ENCODE measurements at places on chromosomes 1 and 21.

GRCh38 chr1:223223091-223223995, 80.3 kb upstream of the TLR5 start:
- DNase-seq, result no peak

DNA sequence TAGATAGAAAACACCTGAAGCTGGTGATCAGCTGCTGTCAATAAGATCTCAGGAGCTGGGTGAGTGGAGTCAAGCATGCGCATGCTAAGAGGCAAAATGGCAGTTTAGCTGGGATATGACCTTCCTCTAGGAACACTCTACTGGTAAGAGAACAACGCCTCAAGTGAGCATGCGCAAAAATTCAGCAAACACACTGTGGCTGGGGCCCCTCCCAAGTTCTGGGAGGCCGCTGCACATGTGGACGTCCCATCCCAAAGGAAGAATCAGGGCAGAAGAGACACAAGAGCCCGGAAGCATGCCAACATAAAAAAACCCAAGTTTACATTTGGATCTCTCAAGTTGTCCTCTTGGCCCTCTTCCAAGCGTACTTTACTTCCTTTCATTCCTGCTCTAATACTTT, 126.3 kb upstream of the F3 start:
- DNase-seq, result no peak

GRCh38 chr1:201176940-201177339, 13.7 kb upstream of the IGFN1 start:
- DNase-seq, result peak; percentile 51

- peak; percentile 13 for DNase-seq
Measured at GRCh38 chr1:84724128-84724860, 34.0 kb upstream of the SSX2IP start.

DNA sequence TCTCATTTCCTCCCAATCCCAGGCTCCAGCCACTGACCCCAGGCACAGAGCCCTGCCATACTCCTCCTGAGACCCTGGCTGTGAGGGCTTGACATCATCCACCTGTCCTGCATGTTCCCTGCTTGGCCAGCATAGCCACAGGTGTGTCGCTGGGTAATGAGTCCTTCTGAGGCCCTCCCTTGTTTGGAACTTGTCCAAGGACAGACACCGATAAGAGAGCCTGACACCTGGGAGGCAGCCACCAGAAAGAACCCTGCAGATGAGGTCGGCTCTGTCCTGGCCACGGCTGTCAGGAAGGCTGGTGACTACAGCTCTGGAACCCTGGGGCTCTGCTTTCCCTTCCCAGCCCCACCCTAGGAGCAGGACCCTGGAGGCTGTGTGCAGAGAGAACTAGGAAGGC, 34.6 kb downstream of the TMEM63A start:
- DNase-seq, result no peak

DNA sequence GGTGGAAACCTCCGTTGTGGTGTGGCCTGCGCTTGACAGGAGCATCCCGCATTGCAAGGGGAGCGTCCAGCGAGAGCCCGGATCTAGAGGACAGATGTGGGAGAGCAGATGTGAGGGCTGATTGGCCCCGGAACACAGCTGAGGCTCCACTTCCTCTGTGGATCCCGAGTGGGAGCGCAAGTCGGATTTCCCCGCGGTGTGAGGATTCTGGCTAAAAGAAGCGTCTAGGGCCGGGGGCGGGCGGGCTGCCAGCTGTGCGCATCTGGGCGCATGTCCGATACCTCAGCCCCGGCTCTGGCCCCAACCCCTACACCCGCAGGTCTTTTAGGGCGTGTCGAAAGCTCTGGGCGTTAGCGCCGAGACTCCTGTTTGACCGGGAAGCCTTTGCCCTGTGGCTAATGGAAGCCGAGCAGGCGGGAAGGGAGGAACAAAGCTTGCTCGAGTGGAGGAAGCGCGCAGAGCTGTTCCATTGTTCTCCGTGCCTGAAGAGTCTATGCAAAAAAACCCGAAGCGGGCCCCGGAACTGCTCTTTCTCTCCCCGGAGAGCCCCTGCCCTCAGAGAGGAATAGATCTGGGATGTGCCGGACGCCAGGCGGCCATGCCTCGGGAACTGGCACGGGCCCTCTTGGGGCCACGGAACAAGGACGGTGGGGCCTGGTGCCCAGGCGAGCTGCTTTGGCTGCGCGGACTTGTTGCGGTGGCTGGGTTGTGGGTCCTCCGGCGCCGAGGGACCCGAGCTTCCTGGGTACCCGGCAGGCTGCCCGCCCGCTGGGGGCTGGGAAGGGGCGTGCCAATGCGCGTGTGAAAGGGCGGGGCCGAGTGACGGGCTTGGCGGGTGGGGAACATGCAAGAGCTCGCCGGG, 111.1 kb downstream of the NAV1 start:
- peak; percentile 85 for DNase-seq

GRCh38 chr1:51283979-51284378, 46.4 kb downstream of the TTC39A start:
- no peak for DNase-seq

GRCh38 chr1:201982082-201982622, 296 bp upstream of the RNPEP start:
- DNase-seq, result peak; percentile 75

GRCh38 chr1:6950001-6950765, 164.9 kb downstream of the CAMTA1 start:
- DNase-seq, result no peak

DNA sequence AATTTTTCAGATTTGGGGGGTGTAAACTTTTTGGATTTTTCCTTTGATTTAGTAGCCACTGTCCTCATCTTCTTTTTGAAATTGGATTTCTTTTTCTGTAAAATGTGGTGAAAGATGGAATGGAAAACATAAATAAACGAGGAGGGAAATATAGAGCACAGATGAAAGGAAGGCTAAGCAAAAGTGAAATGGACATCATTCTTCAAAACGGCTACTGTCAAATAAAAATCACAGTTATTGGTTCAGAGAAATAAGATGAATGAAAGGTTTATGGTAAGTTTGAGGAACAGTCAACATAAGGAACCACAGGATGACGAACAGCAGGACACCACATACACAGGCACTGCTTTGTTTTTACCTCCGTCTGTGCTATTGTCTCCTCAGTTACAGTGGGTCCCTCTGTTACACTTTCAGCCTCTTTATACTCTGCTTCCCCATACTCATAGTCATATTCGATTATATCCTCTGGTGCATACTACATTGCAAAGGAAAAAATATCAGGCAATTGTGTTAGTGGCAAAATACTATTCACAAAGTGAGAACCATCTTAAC, 82.4 kb downstream of the COL11A1 start:
- DNase-seq, result no peak

DNA sequence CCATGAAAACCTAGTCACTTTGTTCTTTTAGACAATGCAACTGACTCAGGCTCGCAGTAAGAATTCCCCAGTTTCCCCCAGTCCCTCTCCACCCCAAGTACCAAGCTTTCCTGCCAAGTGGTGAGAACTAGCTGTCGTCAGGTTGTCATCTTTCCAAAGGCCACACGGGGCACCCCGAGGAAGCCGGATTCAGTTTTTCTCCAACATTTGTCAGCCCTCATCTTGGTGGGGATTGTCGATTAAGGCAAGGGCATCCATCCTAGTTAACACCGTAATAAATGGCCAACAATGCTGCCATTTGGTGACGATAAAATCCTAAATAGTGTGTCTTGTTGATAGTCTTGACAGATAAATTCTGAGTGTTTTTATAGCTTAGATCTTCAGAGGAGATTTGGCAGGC, 55.9 kb upstream of the PROX1 start:
- peak; percentile 22 for DNase-seq

- DNase-seq, result no peak
Measured at GRCh38 chr1:179340918-179341317, 24.9 kb upstream of the AXDND1 start.

DNA sequence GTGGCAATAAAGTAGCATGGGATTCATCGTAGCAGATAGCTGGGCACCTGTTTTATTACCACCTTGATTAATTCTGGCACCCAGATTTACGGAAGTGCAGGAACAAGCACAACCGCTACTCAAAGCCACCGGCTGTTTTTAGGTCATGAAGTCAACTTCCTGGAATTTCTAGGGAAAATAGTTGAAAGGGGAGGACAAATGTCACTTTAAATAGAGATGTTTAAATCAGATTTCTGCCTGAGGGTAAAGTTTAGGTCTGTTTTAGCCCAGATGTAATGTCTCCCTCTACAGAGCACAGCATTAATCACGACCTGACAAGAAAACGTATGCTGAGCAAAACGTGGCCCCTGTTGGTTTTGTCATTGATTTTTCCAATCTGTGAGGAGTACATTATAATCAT, 8.0 kb downstream of the ADGRL2 start:
- DNase-seq, result no peak

- no peak for DNase-seq
Measured at GRCh38 chr1:155069551-155070157, 6.1 kb downstream of the EFNA4 start.

DNA sequence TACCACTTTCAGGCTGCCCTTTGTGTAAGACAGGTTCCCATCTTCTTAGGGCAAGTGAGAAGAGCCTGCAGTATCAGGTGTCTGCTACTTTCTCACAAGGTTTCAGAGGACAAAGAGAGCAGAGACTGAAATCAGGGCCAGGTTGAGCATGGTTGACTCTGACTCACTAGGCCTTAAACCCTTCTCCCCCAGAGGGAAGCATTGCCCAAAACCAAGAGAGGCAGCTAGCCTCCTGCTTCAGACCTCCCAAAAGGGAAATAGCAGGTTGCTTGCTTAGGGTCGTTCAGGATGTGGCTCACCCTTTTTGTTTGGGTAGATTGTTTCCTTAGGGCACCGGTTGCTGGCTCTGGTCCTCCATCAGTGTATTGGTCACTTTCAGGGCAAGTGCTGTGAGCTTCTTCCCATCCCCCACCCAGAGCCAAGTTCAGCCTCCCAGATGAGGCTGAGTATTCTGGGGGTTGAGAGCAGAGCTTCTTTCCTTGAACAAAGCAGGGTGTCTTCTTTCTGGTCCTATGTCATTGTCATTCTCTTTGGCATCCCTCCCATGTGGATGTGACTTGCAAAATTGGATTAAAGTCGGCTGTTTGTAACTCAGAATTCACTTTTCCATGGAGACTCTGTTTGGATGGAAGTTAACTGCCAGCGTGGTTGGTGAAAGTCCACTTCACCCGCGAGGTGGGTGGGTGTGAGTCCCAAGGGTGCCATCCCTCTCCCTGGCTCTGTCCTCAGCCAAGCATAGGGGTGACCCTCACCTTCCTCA, 55.5 kb upstream of the GALNT2 start:
- peak; percentile 17 for DNase-seq

DNA sequence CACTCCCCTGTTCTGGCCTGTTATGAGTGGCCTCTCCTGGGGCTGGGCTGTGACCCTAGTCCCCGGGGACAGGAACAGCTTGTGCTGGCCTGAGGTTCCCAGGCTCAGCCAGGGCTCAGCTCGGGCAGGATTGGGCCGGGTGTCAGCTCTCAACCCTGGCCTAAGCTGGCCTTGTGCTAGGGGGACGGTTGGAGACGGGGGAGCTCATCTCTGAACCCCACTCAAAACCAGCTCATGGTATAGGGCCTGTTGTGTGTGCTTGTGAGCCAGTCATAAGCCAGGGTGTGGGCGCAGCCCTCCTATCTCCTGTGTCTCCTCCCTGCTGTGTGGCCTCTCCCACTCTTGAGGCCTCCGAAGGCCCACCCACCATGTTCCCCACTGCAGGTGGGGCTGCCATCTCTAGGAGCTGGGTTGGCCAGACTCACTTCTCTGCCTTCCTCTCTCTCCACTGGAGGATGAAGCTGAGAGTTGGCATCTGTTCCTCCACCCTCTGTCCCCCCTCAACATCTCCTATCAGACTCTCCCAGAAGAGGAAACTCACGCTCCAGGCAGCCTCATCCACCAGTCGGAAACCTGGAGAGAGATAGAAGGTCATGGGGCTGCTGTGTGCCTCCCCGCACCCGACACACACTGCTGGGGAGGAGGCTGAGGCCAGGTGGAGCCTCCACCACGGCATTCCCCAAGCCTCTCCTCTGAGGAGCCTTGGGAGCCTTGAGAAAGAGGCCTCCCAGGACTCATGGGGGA, 1.4 kb downstream of the PEAR1 start:
- no peak for DNase-seq

- DNase-seq, result no peak
Measured at GRCh38 chr1:205568135-205568468, 63.6 kb downstream of the CDK18 start.

- no peak for DNase-seq
Measured at GRCh38 chr1:116311756-116312680, 61.0 kb upstream of the ATP1A1 start.

GRCh38 chr1:207067665-207068064, 14.6 kb downstream of the PFKFB2 start:
- no peak for DNase-seq

DNA sequence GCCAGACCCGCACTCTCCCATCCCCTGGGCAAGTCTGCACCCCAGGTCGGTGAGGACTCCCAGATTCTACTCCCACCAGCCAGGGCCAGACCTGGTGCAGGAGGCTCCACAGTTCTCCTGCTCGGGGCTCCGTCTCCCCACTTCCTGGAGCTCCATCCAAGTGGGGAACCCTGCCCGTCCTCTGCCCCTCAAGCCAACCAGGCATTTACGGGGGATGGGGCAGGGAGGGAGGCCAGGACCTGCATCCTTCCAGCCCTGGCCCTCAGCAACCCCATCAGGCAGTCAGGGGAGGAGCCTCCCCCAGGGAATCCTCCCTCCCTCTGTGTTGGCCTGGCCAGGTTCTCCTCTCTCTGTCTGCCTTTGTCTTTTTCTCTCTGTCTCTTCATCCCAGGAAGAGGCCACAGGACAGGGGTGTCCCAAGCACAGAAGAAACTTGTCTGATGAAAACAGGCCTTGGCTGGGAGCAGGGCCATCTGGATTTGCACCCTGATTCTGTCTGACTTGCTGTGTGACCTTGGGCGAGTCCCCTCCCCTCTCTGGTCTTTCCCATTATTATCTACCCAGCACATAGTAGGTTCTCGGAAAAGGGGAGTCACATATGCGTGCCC, 18.5 kb upstream of the EPHA2 start:
- DNase-seq, result peak; percentile 39

DNA sequence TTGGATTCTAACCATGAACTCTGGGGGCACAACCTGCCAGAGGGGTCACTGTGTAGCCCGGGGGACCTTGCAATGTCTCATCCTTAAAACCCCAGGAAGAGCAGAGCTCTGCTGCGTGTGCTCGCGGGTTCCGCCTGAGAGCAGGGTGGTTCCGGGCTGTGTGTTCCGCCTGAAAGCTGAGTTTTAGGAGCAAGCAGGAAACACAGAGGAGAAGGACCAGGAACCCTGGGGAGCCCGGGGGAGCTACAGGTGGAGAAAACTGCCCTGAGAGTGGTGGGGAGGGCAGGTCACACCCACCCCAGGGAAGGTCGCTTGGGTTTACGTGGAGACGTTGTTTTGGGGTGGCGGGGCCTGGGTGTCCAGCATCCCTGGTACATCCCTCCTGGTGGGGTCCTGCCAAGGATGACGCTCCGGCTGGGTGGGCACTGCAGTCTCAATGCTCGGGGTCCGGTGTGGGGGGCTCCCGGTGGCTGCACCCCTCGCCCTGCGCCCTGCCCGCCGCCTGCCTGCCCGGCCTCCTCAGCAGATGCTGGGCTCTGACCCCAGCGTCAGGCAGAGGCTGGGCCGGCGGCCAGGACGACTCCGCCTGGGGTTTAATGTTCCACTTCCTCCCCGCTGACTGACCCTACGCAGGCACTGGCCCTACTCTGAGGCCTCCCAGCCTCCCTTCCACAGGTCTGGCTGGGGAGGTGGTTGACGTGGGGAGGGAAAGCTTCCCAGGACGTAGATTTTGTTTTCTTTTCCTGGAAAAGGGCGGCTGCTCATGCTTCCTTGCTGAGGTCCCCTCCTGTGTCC, 17.3 kb upstream of the C1orf159 start:
- DNase-seq, result no peak

- peak; percentile 78 for DNase-seq
Measured at GRCh38 chr1:78831731-78832360, 174.7 kb downstream of the ADGRL4 start.

Data from MCF 10A (cell line).